ENCODE measurements at places on chromosomes 7 and 10.

DNA sequence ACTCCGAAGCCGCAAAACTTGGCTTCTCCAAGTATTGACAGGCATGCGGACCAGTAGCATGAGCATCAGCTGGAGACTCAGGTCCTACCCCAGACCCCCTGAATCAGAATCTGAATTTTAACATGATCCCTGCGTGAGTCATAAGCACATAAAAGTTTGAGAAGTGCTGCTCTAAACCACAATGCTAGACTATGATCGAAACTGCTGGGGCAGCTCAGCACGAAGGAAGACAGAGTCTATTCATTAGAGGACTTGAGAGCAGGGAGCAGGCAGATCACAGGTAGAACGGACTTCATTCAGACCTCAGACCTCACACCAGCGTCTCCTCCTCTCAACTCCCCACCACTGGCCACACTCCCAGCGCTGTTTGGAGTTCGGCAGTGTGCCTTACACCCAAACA, 16.9 kb downstream of the CAMK2G start:
- no peak for DNase-seq

DNA sequence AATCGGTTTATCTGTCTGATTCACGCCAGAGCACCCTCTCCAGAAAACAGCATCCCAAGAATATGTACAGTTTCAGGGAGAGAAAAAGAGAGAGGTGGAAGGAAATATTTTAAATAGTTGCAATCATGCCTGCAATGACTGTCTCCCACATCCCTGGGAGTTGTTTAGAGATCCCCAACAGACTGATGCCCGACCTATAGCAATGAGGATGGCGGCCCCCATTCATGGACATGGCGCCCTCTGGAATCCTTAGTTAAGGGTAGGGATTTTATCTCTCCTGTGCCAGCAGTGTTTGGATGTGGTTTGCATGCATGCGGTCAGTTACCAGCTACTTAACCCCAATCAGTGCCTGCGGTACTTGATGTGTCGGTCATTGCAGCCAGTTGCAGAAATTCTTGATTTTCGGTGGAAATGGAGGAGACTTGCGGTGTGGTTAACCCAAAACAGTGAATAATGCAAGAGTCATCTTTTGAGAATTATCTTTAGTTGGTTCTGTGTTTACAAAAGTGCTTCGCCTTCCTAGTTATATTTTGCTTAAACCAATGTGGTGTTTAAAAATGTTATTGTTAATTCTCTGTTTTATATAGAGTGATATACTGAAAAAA, 186.0 kb upstream of the TCF7L2 start:
- no peak for DNase-seq

DNA sequence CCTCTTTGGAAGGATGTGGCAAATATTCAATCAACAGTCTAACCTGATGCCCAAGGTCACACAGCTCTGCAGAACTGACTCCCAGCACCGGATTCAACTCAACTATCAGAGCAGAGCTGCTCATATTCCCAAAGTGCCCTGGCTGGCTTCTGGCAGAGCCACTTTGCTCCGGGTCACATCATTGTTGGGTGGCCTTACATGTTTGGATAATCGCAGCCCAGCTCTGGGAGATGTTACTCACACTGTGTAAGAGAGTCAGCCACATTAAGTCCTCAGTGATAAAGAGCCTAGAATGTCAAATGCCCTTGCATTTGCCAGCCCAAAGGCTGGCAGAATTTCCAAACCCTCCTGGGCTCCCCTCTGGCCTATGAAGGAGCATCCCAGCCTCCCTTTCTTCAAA, 79.8 kb upstream of the PDE1C start:
- no peak for DNase-seq

DNA sequence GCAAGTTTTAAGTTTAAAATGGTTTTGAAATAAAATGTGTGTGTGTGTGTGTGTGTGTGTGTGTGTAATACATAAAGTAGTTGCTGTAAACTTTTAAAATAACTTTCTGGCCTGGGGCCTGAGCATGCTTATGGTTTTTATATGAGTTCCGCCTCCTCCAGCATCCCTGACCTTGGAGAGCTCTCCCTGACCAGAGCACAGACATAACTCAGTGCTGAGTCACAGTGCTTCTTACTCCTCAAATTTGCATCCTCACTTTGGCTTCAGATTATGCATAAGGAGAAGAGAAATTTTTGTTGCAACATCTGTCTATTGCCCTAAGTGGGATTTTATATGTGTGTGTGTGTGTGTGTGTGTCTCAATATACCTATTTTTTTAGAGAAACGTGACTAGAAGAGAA, 200.8 kb downstream of the ELMO1 start:
- no peak for DNase-seq

DNA sequence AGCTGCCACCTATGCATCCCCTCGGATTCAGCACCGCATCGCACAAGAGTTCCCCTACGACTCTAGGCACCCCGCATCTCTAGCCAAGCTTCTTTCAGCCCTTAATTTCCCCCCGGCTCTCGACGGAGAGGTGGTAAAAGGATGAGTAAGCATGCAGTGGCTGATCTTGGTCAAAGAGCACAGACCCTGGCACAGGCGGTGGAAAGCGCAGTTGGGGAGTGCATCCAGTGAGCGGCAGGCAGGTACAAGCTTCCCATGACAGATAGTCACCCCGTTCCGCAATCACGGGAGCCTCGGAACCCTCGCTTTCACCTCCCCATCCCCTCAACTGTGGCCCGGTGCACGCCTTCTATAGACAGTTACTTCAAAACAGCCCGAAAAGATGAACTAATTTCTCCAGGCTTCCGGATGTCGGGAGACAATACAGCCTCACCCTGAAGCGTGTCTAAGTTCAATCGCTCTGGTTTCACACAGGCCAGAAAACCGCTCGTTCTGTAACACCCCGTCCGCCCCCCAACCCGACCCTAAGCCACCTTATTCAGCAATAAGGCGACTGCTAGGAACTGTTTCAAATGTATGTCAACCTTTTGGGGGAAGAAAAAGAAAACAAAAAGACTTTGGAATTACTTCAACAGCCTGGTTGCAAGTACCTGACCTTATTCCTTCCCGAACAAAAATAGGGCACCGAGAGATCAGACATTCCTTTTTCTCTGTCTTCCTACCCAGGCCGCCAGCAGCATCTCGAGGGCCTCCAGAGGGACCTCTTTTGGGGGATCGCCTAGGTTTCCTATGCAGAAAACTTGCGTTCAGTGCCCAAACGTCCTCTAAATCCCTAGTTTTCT, 1.4 kb downstream of the RHEB start:
- peak; percentile 53 for DNase-seq

DNA sequence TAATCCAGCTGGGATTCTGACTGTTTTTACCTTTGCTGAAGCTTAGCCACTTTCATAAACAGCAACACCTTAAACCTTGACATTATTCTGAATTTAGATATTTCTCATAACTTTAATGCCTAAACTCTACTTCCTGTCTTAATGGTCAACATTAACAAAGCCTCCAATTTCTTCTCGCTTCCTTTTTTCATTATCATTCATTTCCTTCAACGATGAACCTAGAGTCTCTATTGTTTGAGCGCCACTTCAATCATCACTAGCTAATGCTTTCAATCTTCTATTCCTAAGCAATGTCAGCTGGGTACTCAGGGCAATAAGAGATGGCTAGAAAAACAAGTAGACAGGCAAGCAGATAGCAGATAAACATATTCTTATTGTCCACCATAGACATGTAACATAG, 96.6 kb upstream of the TMEM196 start:
- no peak for DNase-seq

DNA sequence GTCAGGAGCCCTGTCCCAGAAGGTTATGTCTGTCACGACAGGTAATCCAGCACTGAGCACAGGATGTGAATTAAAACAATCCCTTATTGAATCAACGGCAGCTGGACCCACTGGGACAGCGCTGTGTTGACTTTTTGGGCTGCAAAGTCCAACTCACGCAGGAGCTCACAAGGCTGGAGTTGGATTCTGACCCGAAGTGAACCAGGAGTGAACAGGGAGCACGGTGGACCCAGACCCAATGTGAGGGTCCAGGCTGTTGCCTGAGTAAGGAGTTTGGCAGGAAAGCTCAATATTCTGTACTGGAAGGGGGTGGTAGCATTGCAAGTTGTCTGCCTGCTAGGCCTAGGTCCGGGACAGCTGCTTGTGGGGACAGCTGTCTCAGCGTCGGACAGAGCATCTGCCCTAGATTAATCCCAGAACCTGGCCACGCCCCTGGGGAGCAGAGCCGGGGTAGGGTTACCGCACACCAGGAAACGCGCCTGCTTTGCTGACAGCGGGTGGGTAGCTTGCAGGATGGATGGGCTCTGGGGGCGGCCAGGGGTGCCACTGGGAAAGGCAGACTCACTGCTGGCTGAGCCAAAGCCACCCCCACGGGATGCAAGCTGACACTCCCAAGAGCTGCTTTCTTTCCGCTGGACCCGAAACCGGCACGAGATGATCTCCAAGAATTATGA, 24.0 kb downstream of the COL26A1 start:
- no peak for DNase-seq

DNA sequence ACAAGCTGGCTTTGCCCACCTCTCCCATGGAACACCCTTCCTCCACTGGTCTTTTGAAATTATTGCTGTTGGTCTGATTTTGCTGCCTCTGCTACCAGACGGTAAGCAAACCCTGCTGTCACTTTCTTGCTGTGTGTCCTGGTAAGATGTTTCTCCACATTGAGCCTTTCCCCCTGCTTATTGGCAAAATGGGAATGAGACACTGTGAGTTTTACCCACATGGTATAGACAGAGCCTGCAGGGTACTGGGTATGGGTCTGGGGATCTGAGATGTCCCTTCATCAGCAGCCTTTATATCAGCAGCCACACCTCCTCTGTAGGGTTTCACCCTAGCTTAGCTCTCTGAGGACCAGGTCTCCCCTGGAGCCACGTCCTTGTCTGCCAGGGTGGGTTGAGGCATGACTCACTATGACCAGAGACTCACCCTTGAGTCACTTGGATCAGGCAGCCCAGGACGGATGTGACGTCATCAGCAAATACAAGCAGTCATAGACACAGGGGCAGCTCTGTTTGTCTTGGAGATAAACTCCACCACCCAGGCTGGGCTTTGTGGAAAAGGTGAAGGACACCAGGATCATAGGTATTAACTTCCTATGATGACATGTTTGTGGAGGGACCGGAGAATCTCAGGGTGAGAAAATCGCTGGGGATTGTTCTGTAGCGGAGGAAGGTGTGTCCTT, 17.9 kb upstream of the BAIAP2L1 start:
- no peak for DNase-seq

GRCh38 chr7:6238309-6238925, 34.0 kb downstream of the CYTH3 start:
- no peak for DNase-seq

DNA sequence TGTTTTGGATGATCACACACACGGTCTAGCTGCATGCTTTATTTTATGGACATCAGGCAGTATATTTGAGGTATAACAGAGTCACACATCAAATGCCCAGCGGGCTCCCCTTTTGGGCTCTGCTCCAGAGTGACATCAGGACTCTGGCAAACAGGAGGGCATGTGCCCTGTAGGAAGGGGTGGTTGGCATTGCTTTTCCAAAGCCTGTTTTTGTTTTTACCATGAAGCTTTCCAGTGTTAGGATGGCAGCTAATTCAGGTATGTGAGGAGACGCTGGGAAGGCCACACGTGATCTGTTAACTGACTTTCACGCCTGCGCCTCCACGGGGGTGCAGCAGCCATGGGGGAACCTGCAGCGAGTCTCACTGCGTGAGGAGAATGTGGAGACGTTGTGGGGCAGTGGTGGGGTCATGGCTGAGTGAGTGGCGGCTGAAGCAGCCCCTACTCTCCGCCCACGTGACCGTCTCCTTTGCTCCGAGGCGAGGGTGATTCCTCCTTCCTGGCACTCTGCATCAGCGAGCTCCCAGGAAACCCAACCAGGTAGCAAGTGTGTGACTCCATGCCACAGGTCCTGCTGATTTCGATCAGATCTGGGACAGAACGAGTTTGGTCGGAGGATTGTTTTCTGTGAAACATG, 117.7 kb downstream of the ANKRD61 start:
- peak; percentile 12 for DNase-seq

- no peak for DNase-seq
These were observed 3.6 kb downstream of the ADGRA1 start for GRCh38 chr10:133091316-133091715.

- no peak for DNase-seq
These were observed 45.7 kb downstream of the ORC5 start for GRCh38 chr7:104162081-104162480.

- no peak for DNase-seq
These were observed 724.0 kb downstream of the GRID1 start for GRCh38 chr10:85642421-85643170.

- DNase-seq, result no peak
These were observed 12.3 kb downstream of the ERCC6 start for GRCh38 chr10:49526619-49527018.

DNA sequence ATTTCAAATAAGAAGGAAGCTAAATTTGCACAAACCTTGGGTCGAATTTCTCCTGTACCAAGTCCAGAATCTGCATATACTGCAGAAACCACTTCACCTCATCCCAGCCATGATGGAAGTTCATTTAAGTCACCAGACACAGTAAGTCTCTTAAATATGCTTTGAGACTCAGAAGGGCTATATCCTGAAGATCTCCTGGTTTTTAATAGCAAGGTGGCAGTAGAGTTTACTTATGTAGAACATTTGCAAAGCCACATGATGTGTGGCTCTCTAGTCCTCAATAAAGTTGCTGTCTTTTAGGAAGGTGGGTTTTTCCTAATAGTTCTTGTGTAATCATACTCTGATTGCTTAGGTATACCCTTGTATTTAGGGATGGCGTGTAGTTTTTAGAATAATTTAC, 8.7 kb downstream of the DBF4 start:
- DNase-seq, result no peak

DNA sequence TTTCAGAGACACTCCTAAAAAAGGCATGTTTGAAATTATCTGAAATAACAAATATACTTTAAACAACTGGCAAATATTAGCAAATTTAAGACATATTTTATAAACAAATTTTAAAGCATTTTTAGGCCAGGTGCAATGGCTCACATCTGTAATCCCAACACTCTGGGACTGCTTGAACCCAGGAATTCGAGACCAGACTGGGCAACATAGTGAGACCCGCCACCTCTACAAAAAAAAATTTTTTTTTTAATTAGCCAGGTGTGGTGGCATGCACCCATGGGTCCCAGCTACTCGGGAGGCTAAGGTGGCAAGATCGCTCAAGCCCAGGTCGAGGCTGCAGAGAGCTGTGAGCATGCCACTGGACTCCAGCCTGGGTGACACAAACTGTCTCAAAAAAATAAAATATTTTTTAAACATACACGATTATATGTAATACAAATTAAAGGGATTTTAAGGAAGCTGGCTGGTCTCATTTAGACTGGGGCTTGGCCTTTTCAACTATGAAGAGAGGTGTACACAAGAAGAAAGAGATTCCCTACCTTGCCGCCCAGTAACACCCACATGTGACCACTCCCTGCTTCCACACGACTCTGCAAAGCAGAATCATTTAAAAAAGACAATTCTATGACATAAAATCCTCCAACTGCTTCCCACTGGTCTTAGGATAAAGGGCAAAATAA, 7.5 kb downstream of the LARP4B start:
- no peak for DNase-seq

Measured in activated CD4-positive, CD25-positive, alpha-beta regulatory T cell treated with anti-CD3 and anti-CD28 coated beads, Interleukin-2, amount 50 U/mL, for 72 hours (primary cell).